ENCODE measurements at places on chromosomes 3 and 15.

DNA sequence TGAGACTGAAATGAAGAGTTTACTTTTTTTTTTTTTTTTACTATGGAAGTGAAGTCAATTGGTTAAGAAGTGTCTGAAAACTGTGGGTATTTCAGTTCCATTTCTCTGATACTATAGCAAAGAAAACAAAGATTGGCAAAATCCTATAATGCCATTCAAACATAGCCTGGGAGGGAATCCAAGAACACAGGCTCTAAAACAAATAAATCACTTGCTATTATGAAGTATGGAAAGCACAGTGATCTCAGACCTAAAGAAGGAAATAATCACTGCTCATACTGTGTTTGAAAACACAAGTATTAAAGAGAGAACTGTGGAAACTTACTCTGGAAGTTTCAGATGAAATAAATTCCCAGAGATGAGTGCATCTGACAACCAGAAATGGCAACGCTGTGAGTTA lies 12.0 kb downstream of the SAMMSON start:
- DNase-seq = no peak

GRCh38 chr3:150038830-150039229 lies 68.1 kb upstream of the PFN2 start:
- no peak for DNase-seq

- no peak for DNase-seq
Measured at GRCh38 chr15:73226093-73226814, 142.5 kb downstream of the HCN4 start.

DNA sequence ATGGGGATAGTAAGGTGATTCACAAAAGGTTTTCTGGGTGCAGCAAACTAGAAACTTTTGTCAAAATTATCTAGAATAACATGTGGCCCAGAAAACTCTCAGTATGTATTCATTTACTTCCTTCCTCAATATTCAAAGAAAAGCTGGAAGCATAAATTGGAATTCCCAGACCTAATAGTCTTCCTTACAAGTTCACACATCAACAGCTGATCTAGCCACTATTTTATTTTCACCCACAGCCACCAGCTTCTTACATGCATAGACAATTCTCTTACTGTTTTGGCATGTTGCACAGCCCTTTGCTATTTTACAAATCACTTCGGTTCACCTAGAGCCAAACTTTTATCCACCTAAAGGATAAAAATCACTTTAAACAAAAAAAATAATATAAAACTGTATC lies 647.8 kb upstream of the CCDC54 start:
- no peak for DNase-seq

GRCh38 chr3:42961633-42962032 lies 17.5 kb upstream of the GASK1A start:
- no peak for DNase-seq

DNA sequence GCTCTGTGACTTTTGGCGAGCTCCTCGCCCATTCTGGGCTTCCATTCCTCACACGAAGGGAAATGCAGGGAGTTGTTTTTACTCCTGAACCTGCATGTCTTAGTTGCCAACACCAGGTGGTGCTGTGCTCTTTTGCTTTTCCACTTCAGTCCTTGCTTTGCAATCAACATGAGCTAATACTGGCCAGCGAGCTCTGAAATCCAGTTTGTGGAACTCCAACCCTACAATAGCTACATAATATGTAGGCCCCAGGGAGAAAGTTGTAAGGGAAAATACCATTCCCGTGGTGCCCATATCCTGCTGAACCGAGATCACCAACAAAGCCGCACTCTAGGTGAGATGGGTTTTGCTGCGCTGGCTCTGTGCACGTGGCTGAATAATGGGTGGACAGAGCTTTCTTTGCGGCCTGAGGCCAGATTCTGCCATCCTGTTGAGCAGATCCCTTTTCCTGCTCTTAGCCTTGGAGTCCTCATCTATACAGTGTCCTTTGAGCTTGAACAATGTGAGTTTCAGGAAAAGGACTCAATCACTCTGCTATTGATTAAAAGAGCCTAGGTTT lies 25.0 kb downstream of the LSM3 start:
- DNase-seq = no peak

GRCh38 chr15:45611305-45611704 lies 23.5 kb upstream of the SQOR start:
- no peak for DNase-seq
